Stimulated activated CD4-positive, alpha-beta T cell treated with anti-CD3 and anti-CD28 coated beads, Interleukin-4, amount 100 ng/mL, for 1 hour (primary cell): ENCODE measurements at places on chromosomes 5 and 9.

- no peak for DNase-seq
Observed at GRCh38 chr5:135162661-135163265, 128.7 kb upstream of the PITX1 start.

GRCh38 chr9:101498323-101498722, 35.3 kb upstream of the RNF20 start:
- DNase-seq: no peak

DNA sequence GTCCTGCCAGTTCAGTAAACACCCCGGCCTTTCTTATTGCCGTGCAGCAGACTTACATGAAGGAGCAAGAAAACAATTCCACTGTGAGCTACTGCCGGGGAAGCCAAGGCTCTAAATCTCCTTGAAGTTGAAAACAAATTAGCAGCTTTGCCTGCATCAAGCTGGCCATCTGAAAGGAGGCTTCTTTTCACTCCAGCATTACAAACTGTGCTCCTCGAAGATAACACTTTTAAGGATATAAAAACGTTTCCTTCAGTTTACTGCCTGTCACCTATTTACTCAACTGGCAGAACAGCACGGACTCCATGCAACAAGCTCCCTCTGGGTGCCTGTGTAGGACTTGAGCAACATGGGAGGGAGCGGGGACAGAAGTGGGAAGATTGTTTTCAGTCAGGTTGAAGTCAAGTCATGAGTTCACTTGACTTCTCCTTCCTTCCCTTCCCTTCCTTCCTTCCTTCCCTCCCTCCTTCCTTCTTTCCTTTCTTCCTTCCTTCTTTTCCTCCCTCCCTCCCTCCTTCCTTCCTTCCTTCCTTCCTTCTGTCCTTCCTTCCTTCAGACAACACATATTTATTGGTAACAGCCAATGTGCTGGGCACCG, 67.4 kb downstream of the ZNF608 start:
- no peak for DNase-seq

DNA sequence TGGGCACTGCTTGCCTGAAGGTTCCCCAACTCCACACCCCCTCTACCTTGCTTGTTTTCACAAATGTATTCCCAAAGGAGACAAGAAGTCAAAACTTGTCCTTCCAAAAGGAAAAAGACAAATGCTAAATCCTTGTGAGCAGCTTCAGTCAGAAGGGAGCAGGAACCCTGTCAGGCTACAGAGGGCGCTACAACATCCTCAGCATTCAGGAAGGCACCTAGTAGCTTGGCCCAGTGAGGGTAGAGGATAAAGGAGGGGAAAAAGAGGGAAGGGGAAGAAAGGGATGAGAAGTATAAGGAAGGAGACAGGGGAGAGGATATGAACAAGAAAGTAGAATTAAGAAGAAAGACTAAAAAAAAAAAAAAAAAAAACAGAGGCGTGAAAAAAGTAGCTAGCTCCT, 97.5 kb downstream of the MLLT3 start:
- no peak for DNase-seq

GRCh38 chr5:169871826-169872490, 108.3 kb downstream of the INSYN2B start:
- no peak for DNase-seq

DNA sequence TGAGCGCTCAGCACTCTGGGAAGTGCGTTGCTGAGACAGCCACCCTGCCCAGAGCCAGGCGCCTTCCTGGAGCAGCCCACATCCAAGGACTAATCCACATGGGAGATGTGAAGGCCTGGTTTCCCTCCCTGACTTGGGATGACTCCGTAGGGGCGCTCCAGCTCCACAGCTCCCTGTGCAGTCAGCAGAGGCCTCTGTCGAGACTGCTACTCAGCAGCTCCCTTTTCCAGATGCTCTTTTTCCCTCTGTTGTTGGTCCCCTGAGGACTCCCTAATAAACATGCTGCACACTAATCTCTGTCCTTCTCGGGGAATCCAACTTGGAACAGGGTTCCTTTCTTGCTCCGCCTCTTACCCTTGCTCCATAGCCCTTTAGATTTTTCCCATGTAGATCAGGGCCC, 237.3 kb downstream of the ZSWIM6 start:
- no peak for DNase-seq

GRCh38 chr9:21889673-21890072, 87.2 kb downstream of the MTAP start:
- no peak for DNase-seq
